Activated T-helper 1 cell treated with anti-CD3 and anti-CD28 coated beads, Interleukin-2, amount 50 U/mL, for 16 hours (primary cell): ENCODE measurements at places on chromosomes 6 and 20.

GRCh38 chr6:162395181-162395580, 332.4 kb downstream of the PRKN start:
- no peak for DNase-seq

DNA sequence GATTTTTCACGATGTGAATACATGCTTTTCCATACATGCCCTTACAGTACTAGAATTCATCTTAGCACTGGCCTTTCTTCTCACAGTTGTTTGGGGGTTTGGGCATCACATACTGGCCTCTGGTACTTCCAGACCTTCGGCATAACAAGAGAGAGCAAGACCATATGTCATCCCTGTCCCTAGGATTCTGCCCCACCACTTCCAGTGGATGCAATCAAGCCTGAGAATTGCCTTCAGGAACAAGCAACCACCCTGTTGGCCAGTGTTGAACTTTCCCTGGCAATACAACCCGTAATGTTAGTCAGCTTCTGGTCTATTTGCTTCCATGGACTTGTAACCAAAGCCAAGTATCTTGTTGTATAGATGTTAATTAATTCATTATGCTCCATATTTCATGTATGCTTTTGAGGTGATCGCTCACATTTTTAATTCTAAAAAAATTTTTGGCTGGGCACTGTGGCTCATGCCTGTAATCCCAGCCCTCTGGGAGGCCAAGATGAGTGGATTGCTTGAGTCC, 15.4 kb upstream of the SLPI start:
- no peak for DNase-seq

DNA sequence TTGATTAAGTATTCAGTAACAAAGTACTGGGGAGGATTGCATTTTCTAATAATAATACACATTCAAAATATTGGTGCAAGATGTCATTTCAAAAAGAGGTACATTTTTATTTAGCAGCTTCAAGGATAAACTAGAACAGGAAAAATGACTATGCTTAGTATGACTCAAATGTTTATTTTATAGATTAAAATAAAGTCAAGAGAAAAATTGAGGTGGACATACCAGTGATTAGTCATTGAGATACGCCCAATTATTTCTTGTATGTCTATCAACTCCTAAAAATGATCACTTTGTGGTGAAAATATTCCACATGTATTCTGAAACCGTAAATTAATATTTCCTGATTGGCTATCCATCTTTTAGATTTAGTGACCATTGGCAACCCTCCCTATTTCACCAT, 96.7 kb downstream of the PHF3 start:
- no peak for DNase-seq

GRCh38 chr6:89110284-89110683, 7.6 kb downstream of the SRSF12 start:
- DNase-seq, result no peak

- DNase-seq, result no peak
Measured at GRCh38 chr20:53284256-53284655, 309.4 kb downstream of the ZNF217 start.

GRCh38 chr20:47543006-47543431, 41.3 kb downstream of the NCOA3 start:
- DNase-seq, result no peak

- no peak for DNase-seq
Measured at GRCh38 chr6:259901-260508, 32.3 kb upstream of the DUSP22 start.
